ENCODE measurements at places on chromosomes 4 and X.

- no peak for DNase-seq
These were observed 31.2 kb downstream of the LRIT3 start for GRCh38 chr4:109879081-109879480.

- no peak for DNase-seq
These were observed 47.0 kb downstream of the ASIC5 start for GRCh38 chr4:155819066-155819465.

DNA sequence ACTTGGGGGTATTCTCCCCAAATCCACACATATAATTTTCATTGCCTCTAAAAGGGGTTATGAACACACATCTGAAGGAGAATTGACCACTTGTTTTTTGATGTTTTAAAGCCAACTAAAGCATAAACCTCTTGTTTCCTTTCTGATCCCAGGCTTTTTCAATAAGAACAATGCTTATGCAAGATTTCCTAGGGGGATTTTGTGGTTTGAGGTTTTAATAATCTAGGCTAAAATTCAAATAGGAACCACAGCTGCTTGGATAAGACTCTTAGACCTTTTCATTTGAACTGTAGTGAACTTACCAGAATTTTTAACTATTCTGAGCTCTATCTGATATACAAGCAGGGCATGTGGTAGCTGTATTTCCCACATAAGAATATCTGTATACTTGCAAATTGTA lies 651.1 kb downstream of the ANKRD50 start:
- no peak for DNase-seq

- no peak for DNase-seq
These were observed 10.8 kb upstream of the KLKB1 start for GRCh38 chr4:186216465-186217024.

- DNase-seq: no peak
These were observed 48.8 kb upstream of the AMOT start for GRCh38 chrX:112889400-112889799.

All from mesenteric fat pad (tissue), 1 donor.